ENCODE measurements at places on chromosomes 13 and 19.
A peak's percentile ranks its signal among the peaks of the same experiment; 100 is the strongest.

GRCh38 chr19:6073858-6074708 is 36.2 kb downstream of the RFX2 start:
- no peak for DNase-seq

GRCh38 chr13:31008400-31009115 is 76.1 kb downstream of the TEX26 start:
- peak; percentile 17 for DNase-seq

- DNase-seq = no peak
Observed at GRCh38 chr13:38228322-38228721, 121.3 kb upstream of the UFM1 start.

- no peak for DNase-seq
Observed at GRCh38 chr13:34868733-34869132, 73.3 kb upstream of the NBEA start.

- DNase-seq = peak; percentile 58
Observed at GRCh38 chr13:90732049-90732448, 615.4 kb upstream of the MIR17HG start.
